ENCODE measurements at places on chromosomes 12 and 14.

DNA sequence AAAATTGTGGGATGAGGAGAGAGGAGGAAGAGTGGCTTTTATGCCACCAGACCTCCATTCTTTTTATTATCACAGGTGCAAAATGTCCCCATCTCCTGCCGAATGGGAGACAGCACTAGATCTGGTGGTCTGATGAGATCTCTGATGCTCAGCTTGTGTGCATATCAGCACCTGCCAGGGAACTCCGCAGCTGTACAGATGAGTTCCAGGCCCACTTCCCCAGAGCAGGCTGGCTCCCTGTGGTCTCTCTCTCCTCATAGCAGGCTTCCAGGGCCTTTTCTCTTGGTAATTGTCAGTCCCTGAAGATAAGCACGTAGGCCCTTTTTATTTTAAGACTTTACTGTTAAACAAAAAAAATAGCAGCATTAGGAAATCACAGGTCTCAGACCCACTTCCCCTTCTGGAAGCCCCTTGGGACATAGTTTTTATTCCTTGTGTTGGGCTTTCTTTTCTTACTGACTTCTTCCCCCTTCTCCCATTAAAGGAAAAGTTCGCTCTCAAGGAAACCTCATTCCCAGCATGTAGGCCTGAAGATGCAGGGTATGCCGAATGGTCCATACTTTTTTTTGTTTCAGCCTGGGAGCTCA is 4.5 kb upstream of the TBC1D30 start:
- no peak for DNase-seq

DNA sequence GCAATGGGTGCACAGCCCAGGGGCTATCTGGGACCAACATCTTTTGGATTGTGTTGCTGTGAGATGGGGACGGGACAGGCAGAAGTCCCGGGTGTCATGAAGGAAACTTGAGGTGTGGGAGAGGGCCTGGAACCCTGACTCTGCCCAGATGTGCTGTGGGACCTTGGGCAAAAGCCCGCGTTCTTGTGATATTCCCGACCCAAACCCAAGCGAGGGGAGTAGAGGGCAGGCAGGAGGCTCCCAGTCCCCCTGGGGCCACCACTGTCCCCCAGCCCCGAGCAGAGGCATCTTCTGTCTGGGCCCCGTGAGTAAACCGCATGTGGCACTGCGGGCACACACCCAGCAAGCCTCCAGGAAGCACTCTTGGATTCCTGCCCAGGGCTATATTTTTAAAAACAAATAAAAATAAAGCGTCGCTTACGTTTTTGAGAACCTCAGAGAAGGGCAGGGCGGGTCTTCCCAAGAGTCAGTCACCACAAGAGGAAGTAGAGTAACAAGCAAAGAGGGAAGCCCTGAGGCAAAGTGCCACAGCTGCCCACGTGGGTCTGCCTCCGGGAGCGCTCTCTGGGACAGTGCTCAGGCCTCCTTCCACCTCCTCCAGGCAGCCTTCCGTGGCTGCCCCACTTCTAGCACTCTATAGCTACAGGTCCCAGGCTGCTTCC is 39.5 kb downstream of the BEGAIN start:
- no peak for DNase-seq

- no peak for DNase-seq
Measured at GRCh38 chr14:104741803-104742251, 11.1 kb upstream of the SIVA1 start.

- no peak for DNase-seq
Measured at GRCh38 chr12:88145567-88146505, 3.7 kb downstream of the TMTC3 start.

DNA sequence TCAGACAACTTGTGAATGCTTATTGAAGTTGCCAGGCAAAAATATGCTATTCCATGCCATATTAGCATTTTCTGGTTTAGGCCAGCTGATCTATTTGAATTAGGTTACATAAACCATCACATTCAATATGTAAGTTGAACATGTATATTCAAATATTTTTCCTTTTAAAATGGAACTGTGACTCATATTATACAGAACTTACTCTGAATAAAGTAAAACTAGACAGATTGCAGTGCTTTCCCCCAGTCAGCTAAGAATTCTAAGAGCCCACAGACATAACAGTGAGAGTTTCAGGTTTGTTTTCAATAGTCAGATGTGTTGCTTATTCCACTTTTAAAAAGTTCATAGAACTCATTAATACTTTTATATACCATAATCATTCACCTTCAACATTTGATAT is 119.8 kb downstream of the MGST1 start:
- DNase-seq, result no peak

- DNase-seq, result no peak
Measured at GRCh38 chr12:126156806-126157574, 1091.8 kb downstream of the AACS start.

GRCh38 chr12:71799106-71799505 is 40.5 kb upstream of the TBC1D15 start:
- no peak for DNase-seq

- DNase-seq, result no peak
Measured at GRCh38 chr12:7899755-7900154, 27.0 kb upstream of the SLC2A14 start.

GRCh38 chr14:100165376-100165775 is 5.9 kb upstream of the DEGS2 start:
- DNase-seq, result no peak

- no peak for DNase-seq
Measured at GRCh38 chr12:88185988-88186387, 43.9 kb downstream of the TMTC3 start.

DNA sequence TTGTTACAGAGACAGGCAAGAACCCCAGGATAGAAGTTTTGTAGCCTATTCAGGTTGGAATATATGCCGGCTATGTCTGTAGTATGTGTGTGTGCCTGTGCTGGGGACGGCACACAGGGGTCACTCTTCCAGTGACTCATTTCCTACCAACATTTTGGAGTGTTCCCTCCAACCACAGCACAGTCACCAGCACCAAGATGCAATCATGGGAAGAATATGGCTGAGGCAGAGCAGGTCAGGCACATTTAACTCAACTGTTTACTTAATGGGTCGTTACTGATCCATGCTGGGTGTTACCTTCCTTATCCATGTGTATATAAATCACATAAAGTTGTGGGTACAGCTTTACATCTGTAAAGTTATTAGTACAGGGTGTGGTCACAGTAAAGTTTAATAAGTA is 178.3 kb downstream of the PRKD1 start:
- peak; percentile 13 for DNase-seq

DNA sequence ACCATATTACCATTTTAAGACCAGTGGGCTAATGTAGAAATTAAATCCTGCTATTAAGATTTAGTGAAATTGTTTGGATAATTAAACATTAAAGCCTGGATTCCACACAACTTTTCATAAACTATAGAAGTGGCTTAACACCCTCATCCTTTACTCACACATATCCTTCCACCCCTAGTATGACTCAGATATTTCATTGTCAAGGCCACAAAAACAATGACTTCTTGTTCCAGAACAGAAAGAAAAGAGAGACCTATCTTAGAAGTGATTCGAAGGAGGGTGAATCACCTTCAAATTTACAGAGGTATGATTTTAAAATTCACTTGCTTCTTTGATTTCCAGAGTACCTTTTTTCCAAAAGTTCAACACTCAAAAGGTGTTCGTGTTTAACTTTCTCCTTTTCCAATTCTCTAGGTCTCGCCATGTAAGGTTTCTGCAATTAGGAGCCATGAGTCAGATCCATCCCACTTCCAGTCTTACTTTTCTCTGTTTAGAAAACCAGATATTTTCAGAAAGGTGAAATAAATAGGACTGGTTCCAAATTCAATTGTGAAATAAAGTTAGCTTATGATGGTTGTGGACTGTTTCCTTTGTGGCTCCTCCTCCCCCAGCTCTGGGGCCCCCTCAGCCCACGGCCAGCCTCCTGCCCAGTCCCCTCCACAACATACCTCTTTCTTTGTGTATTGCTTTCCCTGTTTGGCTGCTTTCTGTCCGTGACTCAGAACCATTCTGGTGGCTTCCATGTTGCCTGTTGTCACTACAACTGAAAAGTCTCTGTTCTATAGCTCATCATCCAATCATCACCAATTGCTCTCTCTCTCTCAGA is 24.6 kb upstream of the MGP start:
- DNase-seq, result no peak

- no peak for DNase-seq
Measured at GRCh38 chr14:40204441-40205175, 772.4 kb upstream of the FBXO33 start.

GRCh38 chr12:76533331-76533730 is 26.2 kb downstream of the OSBPL8 start:
- DNase-seq, result no peak

DNA sequence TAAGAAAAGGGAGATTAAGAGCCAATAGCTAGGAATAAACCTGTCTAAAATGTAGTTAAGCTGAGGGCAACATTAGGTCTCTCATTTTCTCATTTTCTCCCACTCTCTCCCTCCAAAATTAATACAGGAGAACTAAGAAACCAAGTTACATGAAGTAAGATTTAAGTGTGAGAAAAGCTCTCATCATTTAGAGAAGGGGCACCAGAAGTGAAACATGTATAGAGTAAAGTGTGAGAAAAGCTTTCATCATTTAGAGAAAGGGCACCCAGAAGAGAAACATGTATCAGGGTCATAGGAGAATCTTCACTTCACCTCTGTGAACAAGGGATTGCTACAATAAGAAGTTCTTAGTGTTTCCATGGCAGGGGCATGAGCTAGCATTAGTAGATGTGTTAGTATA is 132.4 kb upstream of the CNTN1 start:
- DNase-seq, result no peak

GRCh38 chr12:9039397-9039977 is 50.1 kb downstream of the KLRG1 start:
- DNase-seq, result peak; percentile 58

- no peak for DNase-seq
Measured at GRCh38 chr12:123726244-123726643, 14.1 kb downstream of the ATP6V0A2 start.

DNA sequence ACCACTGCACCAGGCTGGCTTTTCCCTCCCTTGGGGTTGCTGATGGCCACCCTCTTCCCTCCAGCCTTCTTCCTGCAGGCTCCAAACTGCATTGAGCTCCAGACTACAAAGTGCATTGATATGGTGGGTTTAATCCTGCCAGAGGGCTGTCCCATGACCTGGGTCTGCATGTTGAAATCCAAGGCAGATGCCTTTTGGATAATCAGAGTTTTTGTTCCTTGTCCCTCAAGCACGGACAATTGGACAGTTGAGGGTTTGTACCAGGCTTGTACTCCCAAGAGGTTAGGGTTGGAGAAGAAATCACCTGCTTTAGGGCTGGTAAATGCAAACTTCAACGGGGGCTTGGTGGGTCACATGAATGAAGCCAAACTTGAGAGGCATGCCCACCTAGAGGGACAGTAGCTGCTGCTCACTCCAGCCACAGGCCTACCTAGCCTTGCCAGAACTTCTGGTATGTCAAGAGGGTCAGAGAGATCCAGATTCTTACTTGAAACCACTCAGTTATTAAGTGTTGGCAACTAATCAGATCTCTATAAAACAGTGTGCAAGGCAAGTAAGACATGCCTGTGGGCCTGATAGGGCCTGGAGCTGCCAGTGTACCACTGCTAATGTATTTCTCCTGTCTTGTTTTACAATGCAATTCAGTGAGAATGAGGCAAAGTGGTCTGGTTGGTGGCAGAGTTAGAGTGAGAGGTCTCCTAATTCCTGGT is 21.7 kb upstream of the KRT83 start:
- DNase-seq, result no peak

DNA sequence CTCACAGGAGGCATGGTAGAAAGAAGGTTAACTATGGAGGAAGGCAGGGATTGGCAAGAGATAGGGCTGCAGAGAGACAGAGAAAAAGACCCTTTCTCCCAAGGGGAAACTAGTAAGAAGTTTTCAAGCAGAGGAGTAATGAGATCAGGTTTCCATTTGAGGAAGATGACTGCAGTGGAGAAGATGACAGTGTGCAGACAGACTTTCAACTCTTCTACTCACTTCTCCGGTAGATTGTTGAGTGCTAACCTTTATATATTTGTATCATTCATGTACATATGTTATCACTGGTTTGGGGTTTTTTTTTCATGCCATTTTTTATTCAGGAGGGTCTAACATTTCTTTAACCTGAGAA is 5.9 kb upstream of the B3GNT4 start:
- no peak for DNase-seq

- DNase-seq, result no peak
Measured at GRCh38 chr12:66774929-66775328, 96.1 kb upstream of the GRIP1 start.

GRCh38 chr12:49893753-49894750 is 9.6 kb downstream of the FAIM2 start:
- no peak for DNase-seq

- DNase-seq, result peak; percentile 50
Measured at GRCh38 chr14:36773136-36773540, 111.5 kb downstream of the PAX9 start.

DNA sequence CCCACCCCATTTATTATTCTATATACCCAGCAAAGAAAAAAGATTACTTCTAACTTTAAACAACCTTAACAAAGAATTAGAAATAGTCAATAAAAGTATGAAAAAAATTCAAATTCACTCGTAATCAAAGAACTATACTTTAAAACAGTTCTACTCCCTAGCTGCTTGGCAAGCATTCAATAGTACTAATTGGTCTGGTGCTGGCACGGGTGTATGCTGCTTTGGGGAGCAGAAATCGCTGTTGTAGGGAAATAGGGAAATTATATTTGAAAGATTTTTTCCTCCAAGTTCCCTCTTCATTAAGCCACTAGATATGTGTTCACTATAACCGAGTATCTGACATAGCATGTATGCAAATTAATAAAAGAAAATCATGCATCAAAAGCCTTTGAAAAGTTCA is 65.7 kb downstream of the DICER1 start:
- no peak for DNase-seq

DNA sequence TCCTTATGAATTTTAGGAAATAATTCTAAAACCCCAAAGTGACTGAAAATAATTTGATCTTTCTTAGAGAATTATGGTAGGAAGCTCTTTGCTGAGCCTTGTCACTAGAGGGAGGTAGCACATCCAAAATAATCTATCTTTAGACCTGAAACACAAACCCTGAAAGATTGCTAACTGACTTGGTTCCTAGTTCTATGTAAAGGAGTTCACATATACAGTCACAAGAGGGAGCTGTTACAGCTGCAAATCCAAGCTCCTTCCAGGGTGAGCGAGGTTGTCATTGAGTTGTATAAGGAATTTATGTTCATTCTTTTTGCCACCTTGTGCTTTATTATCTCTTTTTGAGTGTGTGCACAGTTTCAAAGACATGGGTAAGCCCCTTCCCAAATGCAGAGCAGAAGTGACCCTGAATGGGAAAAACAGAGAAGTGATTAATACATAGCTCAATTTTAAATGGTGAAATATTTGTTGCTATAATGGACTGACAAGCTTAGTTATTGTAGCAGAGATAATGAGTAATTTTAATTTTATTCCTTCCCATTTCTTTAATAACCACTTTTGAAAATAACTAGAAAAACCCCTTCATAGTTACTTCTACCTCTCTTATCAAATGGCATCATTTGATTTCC is 387.9 kb downstream of the DAD1 start:
- peak; percentile 45 for DNase-seq

DNA sequence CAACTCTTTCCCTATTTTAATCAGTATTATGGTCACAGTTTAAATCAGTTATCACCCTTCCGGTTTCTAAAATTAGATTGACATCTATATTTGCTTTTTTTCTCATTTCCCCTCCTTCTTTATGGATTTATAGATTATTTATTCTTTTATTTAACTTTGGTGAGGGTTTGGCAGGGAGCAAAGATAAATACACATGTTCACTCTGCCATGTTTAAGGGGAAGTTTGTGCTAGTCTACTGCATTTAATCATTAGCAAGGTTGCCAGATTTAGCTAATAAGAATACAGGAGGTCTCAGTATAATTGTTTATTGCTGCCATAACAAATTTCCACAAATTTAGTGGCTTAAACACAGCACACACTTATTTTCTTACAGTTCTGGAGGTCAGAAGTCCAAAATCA is 204.0 kb upstream of the BTG1 start:
- no peak for DNase-seq

GRCh38 chr12:26798023-26798422 is 35.0 kb downstream of the ITPR2 start:
- no peak for DNase-seq

All from HEK293T (cell line).